Hematopoietic multipotent progenitor cell treated with erythropoietin and hydrocortisone succinate and interleukin-3 and kit ligand, for 8 days (in vitro differentiated cells): ENCODE measurements at places on chromosomes 7 and 10.

GRCh38 chr10:94878649-94879048 lies 59.8 kb upstream of the CYP2C9 start:
- DNase-seq: no peak

GRCh38 chr10:122267849-122268737 lies 3.0 kb upstream of the BTBD16 start:
- DNase-seq: peak; percentile 31

GRCh38 chr7:36396150-36396549 lies 6.5 kb downstream of the ANLN start:
- DNase-seq: no peak

- no peak for DNase-seq
Measured at GRCh38 chr10:126906704-126907422, 1.6 kb downstream of the DOCK1 start.

GRCh38 chr7:44152971-44153947 lies 12.1 kb upstream of the MYL7 start:
- DNase-seq: no peak

GRCh38 chr7:130372402-130373165 lies 7.7 kb upstream of the CPA1 start:
- DNase-seq: no peak

DNA sequence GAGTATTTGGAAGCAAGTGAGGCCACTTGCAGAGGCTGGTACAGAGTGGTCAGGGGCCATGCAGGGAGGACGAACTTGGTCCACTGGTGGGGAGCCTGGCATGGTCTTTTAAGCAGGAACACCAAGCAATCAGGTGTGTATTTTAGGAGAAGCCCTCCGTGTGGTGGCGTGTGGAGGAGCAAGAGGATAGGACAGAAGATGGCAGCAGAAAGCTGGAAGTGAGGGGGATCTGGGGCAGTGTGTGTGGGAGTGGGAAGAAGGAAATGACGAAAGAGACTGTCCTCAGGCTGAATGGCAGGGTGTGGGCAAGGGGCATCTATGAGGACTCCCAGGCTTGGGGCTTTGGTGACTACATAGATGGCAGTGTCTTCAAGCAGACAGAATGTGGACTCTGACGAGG lies 51.2 kb downstream of the TEX36 start:
- DNase-seq: no peak

DNA sequence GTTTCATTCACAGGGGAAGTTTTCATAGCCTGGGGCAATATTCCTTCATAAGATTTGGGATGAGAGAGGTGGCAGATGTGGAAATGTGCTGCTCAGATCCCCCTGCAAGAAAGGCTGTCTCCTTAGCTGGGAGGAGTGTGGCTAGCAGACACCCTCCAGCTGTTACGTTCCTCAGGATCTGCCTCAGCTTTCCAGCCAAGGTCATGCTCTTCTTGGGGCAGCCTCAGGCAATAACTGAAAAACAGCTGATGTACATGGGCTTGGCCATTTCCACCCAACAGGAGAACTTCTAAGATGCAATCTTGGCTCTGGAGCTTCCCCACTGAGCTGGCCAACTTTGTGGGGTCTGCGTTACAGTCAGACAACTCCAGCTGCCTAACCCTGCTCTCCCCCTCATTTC lies 51.3 kb upstream of the SEPTIN7 start:
- no peak for DNase-seq

DNA sequence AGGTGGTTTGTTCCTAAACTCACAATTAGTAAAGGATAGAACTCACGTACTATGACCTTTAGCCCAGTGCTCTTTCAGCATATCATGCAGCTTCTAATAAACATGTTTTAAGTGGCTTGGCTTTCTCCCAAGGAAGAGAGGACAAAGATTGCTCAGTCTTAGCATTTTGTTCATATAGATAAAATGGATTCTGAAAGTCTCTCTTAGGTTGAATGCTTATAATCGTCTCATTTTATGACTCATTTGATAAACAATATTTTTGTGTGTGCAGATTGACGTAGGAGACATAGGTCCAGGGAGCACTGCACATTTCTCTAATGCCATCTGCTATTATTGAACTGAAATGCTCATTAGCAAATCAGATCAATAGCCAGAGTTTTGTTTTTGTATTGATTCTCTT lies 44.8 kb downstream of the GNAT3 start:
- peak; percentile 86 for DNase-seq

GRCh38 chr7:151744051-151744580 lies 132.8 kb downstream of the PRKAG2 start:
- DNase-seq: no peak

GRCh38 chr7:97215556-97215955 lies 98.1 kb downstream of the SDHAF3 start:
- peak; percentile 55 for DNase-seq

GRCh38 chr10:132117636-132118190 lies 52.0 kb downstream of the JAKMIP3 start:
- DNase-seq: no peak

- DNase-seq: no peak
Measured at GRCh38 chr10:48879451-48879850, 60.2 kb downstream of the LRRC18 start.

DNA sequence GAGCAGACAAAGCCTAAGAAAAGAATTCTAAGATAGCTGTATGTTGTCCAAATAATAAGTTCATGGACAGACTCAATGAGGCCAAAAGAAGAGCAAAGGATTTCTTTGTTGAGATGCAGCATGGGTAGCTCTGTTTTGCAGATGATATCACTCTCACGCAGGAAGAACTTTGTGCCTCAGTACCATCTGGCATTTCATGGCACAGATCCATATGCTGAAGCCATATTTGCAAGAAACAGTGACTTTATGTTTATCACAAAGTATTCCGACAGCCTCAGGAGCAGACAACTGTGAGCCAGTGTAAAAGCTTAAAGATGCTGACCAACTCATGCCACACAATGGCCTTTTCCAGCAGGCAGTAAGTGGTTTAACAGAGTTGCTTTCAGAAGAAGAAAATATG lies 45.5 kb upstream of the RNF148 start:
- no peak for DNase-seq

GRCh38 chr7:126426652-126427051 lies 826.1 kb downstream of the GRM8 start:
- no peak for DNase-seq

- DNase-seq: no peak
Measured at GRCh38 chr10:2076528-2076927, 339.2 kb upstream of the ADARB2 start.

GRCh38 chr10:714214-714613 lies 24.7 kb upstream of the DIP2C start:
- DNase-seq: no peak

DNA sequence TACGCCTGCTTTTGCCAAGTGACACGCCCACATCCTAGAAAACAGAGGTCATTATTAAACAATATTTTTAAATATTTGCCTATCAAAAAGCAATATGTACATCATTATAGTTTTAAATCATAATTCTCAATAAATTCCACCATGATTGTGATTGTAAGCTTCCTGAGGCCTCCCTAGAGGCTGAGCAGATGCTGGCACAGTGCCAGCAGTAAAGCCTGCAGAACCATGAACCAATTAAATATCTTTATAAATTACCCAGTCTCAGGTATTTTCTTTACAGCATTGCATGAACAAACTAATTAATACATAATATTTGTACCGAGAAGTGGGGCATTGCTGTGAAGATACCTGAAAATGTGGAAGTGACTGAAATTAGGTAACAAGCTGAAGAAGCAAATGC lies 174.7 kb upstream of the TMEM196 start:
- DNase-seq: no peak

GRCh38 chr7:41148521-41148951 lies 554.4 kb downstream of the INHBA start:
- DNase-seq: no peak

DNA sequence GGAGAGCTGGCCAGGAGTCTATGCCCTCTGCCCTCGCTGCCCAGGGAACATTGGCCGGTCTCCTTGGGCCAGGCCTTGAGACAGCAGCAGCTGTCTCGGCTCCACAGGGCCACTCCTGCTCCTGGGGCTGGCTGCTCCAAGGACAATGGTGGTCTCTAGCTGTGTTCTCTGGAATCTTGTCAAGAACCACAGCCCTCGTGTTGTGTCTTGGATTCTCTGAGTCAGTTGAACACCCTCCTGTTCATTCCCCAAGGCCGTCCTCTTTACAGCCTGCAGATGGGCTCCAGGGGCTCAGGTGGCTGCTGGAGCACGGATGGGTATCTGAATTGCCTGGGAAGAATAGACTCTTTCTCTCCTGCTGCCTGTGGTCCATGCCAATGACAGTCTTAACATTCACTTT lies 511.1 kb downstream of the GLRX3 start:
- no peak for DNase-seq

- no peak for DNase-seq
Measured at GRCh38 chr7:2070151-2070763, 162.5 kb downstream of the MAD1L1 start.

- no peak for DNase-seq
Measured at GRCh38 chr7:144027974-144028373, 20.8 kb upstream of the OR2A5 start.

DNA sequence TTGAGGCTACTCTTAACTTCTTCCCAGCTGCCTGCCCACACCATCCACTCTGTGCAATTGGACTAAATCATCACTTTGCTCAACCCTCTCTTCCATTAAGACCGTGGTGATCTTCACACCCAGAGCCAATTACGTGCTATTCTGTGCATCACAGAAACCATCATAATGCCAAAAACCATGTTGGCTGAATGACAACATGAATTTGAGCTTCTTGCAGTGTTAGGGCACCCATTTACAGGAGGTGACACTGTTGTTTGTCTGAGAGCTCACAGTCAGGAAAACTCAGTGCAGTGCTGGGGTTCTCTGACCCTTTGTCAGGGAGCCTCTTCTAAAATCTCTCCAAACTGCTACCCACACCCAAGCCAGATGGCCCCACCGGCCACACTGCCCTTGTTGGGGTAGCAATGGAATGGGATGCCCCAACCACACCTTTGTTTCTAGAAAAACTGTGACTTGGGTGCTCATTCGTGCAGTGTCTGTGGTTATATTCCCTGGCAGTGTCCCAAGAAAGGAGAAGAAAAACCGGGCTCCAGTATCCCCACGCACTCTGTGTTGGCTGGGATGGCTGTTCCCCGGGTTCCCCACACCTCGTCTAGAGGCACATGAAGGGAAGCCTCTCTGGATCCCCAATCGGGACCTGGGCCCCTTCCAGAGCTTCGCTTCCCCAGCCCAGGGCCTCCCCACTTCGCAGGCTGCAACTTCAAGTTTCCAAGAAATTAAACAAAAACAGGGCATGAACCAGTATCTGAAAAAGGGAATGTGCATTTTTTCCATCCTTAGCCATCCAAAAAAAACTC lies 2.0 kb upstream of the TNS3 start:
- DNase-seq: no peak

- DNase-seq: no peak
Measured at GRCh38 chr10:52782554-52782953, 10.0 kb upstream of the MBL2 start.

- DNase-seq: no peak
Measured at GRCh38 chr7:19709249-19709578, 377 bp upstream of the POLR1F start.

- DNase-seq: no peak
Measured at GRCh38 chr7:139752604-139753003, 25.2 kb downstream of the HIPK2 start.

GRCh38 chr7:15471669-15471950 lies 90.2 kb downstream of the AGMO start:
- DNase-seq: no peak

GRCh38 chr7:140342727-140343514 lies 55.4 kb downstream of the SLC37A3 start:
- DNase-seq: peak; percentile 61

GRCh38 chr7:155676052-155676451 lies 31.6 kb downstream of the RBM33 start:
- DNase-seq: no peak

GRCh38 chr10:59635502-59636290 lies 74.0 kb downstream of the SLC16A9 start:
- no peak for DNase-seq

GRCh38 chr7:117751775-117752174 lies 121.5 kb downstream of the CTTNBP2 start:
- DNase-seq: peak; percentile 6

DNA sequence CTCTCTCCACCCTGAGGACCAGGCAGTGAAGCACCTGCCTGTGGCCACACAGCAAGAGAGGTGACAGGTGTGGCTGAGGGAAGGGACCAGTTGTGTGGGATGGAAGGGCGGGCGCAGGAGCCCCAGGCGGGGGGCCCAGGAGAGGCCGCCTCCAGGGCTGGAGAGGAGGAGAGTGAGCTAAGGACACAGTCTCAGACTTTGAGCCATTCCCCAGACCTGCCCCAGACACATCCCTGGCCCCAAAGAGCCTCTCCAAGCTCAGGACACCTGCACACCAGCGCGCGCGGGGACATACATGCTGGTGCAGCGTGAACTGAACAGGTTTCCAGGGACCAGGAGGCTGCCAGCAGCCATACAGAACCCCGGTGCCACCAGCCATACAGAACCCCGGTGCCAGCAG lies 237.3 kb downstream of the MAD1L1 start:
- DNase-seq: no peak

GRCh38 chr10:16674147-16674703 lies 143.0 kb downstream of the RSU1 start:
- no peak for DNase-seq

GRCh38 chr7:42698600-42699374 lies 213.1 kb downstream of the C7orf25 start:
- DNase-seq: no peak

- peak; percentile 81 for DNase-seq
Measured at GRCh38 chr10:97278491-97278989, 13.9 kb downstream of the ARHGAP19 start.

DNA sequence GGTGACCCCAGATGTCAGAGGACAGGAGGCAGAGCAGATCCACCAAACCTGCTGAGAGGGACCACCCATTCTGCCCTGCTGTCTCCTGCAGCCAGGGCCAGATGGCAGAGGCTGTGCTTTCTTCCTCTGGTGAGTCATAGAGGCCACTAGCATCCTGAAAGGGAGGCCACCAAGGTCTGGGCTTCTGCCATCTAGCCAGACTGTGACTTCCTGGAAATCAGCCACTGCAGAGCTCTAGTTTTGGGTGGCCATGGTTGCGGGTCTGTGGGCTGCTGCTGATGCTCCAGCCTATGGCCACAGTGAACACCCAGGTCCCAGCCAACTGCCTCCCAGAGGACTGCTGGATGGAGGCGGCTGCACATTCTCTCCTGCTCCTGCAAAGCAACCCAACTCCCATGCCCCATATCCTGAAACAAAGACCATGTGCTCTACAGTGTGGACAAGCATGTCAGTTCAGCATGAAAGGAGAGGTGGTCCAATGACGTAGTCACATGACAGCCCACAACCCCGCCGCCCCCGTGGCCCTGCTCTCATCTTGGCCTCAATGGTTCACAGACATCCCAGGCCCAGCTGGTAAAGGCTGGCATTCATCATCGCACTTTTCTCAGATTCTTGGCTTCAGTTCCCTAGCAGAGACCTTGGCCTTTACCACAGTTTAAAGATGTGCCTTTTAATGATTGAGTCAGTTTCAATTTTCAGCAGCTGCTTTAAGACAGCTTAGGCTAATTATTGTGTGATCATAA lies 73.9 kb upstream of the CXCL12 start:
- no peak for DNase-seq
